G401 (cell line): ENCODE measurements at places on chromosomes 13 and 19. TPM values are rescaled to one million over a fixed set of nuclear protein-coding genes. Genes with fewer than 3 reads are reported as not detected.

The PPM1N gene
- 3.3 and 4.2 TPM in 2 replicates for total RNA-seq

The ARHGAP35 gene
- 11.6 and 14.2 TPM in 2 replicates for total RNA-seq

The C5AR1 gene
- 0.68 and 0.92 TPM in 2 replicates for total RNA-seq

The MRPL57 gene
- 36.4 and 40.2 TPM in 2 replicates for total RNA-seq

The TNNI3 gene
- 13.5 and 25.2 TPM in 2 replicates for total RNA-seq

The FPR1 gene
- not detected in 2 replicates for total RNA-seq

The NLRP9 gene
- not detected in 2 replicates for total RNA-seq

The RTBDN gene
- 5.7 and 8.0 TPM in 2 replicates for total RNA-seq

The METTL21C gene
- total RNA-seq: not detected in 2 replicates

The ERICH6B gene
- not detected in 2 replicates for total RNA-seq
